ENCODE measurements at places on chromosomes 3 and 15.

DNA sequence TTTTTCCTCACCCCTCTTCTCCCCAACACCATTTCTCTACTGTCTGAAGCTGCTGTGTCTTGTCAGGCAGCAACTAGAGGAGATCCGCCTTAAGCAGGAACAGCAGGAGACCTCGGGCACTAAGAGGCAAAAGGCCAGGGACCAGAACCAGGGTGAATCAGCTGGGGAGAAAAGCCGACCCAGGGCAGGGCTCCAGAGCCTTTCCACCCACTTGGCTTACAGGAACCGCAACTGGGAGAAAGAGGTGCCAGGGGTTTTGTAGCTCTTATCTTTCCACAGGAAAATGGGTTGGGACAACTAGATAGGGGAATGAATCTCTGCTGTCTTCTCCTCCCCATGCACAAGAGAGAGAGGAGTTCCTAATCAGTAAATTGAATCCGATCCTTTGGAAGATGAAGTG, 3.0 kb upstream of the NGRN start:
- DNase-seq = no peak

DNA sequence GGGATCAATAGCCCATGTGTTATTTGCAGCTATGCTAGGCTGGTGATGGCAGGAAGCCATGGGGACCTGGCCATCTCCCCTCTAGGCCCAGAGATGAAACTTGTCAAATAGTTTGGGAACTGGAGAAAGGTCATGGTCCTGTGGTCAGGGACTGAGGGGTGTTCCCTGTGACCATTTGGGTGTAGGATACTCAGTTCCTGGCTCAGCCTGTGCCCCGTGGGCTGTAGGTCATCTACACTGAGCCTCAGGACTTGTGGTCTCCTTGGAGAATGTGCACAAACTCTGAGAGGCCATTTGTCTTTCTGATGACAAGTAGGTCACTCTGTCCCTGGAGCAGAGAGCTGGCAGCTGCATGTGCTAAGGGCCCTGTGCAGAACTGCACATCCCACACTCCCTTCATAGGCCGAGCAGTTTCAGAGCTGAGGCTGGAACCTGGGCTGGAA, 17.5 kb downstream of the GASK1A start:
- DNase-seq = no peak

GRCh38 chr3:8536096-8537056, 34.8 kb downstream of the LMCD1 start:
- DNase-seq = no peak

DNA sequence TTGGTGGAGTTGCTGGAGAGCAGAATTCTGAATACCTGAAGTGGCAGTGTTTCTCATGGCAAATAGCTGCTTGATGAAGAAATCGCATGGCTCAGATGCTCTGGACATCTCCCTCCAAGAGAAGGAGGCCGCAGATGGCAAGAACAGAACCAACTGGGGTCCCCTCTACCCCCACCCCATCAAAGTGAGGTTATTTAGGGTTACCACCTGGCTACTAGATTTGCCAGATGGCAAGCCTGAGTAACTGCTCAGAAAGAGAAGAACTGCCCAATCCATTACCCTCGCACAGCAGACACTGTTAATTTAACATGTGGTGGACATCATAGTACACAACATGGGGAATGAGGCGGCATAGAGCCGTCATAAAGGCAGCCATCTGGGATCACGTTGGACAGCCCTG, 30.5 kb upstream of the LIPC start:
- no peak for DNase-seq

DNA sequence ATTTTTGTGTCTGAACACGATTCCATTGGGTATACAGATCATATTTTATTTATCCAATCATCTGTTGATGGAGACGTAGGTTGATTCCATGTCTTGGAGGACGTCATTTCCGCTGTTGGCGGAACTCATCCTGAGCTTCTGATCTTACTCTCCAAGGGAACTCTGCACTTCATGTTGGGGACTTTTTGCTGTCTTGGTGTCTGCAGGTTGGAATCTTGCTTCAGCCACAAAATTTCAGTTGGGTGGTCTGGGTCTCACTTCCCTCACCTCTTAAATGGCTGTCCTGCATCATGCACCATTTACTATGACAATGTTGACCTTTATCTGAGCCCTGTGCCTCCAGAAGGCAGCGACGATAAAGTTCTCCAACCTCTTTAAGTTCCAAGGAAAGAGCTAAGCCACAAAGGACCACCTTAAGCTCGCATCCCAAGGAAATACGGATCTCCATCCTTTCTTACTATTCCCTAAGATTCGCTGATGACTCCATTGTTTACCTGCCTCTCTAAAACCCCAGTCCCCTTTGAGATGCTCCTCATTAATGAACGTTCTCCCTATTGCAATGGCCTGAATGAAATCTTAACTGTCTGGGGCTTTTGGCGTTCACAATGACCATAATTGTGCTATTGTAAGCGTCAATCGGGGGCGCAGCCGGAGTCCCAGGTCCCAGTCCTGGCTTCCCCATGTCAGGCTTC, 23.1 kb upstream of the RNU6-1 start:
- DNase-seq = no peak

DNA sequence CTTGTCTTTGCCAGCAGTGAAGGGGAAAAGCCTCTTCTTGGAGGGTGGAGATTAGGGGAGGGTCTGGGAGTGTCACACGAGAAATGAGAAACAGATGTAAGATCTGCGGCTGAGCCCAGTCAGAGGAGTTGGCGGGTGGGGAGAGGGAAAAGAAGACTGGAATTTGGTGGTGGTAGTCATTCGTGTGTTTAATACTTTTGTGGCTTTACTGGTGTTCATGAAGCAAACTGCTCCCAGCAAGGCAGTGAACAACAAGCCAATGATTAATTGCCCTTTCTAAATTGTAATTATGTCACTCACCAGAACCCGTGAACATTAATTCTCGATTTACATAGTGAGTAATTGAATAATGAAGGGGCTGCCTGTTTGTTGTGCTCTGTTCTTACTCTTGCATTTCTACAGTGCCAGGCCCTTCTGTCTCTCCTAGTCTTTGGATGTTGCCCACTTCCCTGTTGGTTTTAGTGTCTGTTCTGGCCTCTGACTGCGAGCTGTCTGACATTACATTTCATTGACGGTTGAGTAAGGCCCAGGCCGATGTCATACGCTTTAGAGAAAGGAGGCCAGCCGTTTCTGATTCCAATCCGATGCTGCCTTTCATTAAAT, 78.0 kb downstream of the CHCHD6 start:
- no peak for DNase-seq

- DNase-seq = no peak
These were observed 60.6 kb downstream of the ALCAM start for GRCh38 chr3:105427332-105427731.

DNA sequence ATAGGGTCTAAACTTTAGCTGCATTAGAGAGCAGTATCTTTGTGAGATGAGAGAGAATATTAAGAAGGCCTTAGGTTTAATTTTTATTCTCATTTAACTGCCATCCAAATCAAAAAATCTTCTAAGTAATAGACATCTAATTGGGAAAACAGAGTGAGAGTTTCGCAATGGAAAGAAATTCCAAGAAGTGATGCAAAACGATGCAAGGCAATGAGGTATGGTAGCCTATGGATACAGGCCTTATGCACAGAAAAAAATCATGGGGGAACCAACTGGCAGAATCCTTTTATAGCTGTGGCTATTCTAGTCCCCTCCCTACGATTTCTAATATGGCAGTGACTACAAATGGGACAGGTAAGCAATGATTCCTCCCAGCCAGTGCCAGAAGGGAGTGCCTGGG, 225.9 kb downstream of the GREM1 start:
- DNase-seq = no peak

DNA sequence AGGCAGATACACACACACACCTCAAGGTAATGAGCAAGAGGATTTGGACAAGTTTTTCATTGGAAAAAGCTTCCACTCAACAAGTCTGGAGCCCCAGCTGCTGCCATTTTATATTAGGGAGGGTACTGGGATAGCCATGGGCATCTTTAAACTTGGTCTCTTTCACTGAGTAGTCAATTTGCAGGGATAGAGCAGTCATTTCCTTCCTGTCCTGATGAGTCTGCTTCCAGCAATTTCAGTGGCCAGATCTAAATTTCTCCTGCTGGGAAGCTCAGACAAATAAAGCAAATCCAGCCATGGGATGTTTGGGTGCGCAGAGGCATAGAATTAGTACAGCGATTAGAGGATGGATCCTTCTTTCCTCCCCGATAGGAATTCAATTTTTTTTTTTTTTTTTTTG, 874 bp upstream of the ERC2 start:
- no peak for DNase-seq
